Stomach (tissue), 19 donors: ENCODE measurements at places on chromosomes 6 and 20. TPM values are rescaled to one million over a fixed set of nuclear protein-coding genes. Genes with fewer than 3 reads are reported as not detected.

Gene WFDC2
- total RNA-seq = 2.6 TPM

Gene HLA-DQA2
- total RNA-seq = not detected

Gene KHDC1L
- total RNA-seq = not detected

Gene BAG2
- 19.8 TPM for total RNA-seq

Gene RBPJL
- not detected for total RNA-seq

Gene SKIC2
- 114 TPM for total RNA-seq
